Aortic smooth muscle cell (primary cell): ENCODE measurements at places on chromosomes 11 and 22. TPM values are rescaled to one million over a fixed set of nuclear protein-coding genes. Genes with fewer than 3 reads are reported as not detected.

The NXPE1 gene
- total RNA-seq = not detected in 2 replicates

The OR2AG1 gene
- not detected in 2 replicates for total RNA-seq

The SGSM1 gene
- 1.5 and 2.6 TPM in 2 replicates for total RNA-seq

The GRK3 gene
- 0.44 and 0.66 TPM in 2 replicates for total RNA-seq

The CRACR2B gene
- total RNA-seq = 4.6 and 4.9 TPM in 2 replicates

The FGF4 gene
- not detected in 2 replicates for total RNA-seq

The UPK2 gene
- not detected in 2 replicates for total RNA-seq

The BIRC3 gene
- total RNA-seq = 0.68 and 0.92 TPM in 2 replicates
